ENCODE measurements at places on chromosomes 16 and 17.

- no peak for DNase-seq
Observed at GRCh38 chr17:71935341-71935740, 185.5 kb upstream of the SOX9 start.

GRCh38 chr16:50688867-50689266 lies 4.5 kb upstream of the NOD2 start:
- no peak for DNase-seq

- DNase-seq: no peak
Observed at GRCh38 chr16:77856438-77857160, 68.2 kb downstream of the VAT1L start.

DNA sequence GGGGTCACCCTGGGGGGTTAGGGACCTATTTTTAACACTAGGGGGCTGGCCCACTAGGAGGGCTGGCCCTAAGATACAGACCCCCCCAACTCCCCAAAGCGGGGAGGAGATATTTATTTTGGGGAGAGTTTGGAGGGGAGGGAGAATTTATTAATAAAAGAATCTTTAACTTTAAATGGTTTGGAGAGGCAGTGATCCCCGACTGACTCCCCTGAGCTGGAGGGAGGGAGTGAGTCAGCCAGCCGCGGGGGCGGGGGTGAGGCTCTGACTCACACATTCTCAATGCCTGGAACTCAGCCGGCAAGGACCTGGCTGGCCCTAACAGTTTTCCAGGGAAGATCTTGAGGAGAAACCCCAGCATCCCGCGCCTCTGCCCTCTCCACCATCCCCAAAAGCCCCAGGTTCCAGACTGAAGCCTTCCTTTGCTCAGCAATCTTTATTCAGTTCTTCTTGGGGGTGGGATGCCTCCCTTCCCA lies 1.5 kb downstream of the HCFC1R1 start:
- DNase-seq: peak; percentile 72

DNA sequence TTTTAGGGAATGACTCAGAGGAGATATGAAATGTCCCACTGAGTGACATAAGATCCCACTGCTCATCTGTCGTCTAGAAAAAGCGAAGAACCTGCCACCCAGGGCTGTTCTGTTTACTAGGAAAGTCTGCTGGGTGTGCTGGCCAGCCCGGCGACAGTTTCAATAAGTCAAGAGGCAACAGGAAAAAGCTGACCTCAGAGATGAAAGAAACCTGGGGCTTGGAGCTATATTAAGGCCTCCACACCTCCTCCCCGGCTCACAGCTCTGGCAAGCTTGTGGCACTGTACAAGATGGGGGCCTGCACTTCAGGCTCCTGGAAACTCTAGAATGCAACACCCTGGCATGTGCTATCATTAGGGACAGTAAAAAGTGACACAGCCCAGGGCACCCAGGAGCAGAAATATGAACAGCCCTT lies 10.6 kb downstream of the ZFHX3 start:
- no peak for DNase-seq

DNA sequence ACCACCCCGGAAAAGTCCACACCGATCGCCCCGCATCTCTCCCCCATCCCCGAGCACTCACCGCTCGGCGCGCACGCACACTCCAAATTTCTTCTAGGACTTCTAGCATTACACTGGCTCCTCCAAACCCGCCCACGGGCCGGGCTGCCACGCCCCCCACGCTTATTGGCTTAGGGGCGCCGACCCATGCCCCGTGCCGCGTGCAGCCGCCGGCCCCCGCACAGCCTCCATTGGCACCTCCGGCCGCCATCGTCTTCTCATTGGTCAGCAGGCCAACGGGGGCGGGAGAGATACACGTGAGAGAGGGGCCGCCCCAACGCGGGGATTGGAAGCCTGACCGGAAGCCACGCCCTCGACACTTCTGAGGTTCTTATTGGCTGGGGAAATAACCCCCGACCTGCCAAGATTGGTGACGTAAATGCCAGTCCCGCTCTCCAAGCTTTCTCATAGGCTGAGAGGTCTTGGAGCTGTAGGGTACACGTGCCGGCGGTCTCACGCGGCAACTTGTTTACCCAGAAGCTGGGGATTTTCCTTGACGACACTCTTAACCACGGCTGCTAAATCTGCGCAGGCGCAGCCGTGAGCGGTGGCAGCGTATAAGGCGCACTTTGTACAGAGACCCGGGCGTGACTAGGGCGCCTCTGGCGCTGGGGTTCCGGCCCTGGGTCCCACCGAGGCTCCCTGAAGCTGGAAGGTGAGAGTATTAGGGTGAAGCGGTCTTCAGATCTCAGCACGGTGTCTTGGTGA lies 4.2 kb upstream of the PER1 start:
- peak; percentile 100 for DNase-seq

GRCh38 chr17:28536532-28537218 lies 15.7 kb downstream of the UNC119 start:
- DNase-seq: no peak

- DNase-seq: no peak
Observed at GRCh38 chr17:38466346-38467315, 38.4 kb downstream of the ARHGAP23 start.

- DNase-seq: no peak
Observed at GRCh38 chr17:82492643-82493225, 26.8 kb upstream of the FOXK2 start.

Data from stimulated activated CD4-positive, alpha-beta T cell treated with anti-CD3 and anti-CD28 coated beads, TNF-alpha, amount 100 ng/mL, for 48 hours (primary cell).